ENCODE measurements at places on chromosomes 1 and 21. TPM values are rescaled to one million over a fixed set of nuclear protein-coding genes. Genes with fewer than 3 reads are reported as not detected.
A peak's percentile ranks its signal among the peaks of the same experiment; 100 is the strongest.

DNA sequence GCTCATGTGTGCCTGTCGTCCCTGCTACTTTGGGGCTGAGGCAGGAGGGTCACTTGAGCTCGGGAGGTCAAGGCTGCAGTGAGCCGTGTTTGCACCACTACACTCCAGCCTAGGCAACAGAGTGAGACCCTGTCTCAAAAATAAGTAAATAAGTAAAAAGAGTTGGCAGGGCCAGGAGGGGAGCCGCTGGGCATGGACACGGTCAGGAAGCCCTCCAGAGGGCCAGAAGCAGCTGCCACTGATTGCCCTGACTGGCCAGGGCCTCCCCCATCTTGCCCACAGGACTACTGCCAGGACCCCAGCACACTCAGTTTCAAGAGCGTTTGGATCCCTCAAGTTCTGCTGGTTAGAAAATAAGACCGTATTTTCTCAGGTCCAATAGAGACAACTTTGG lies 112.2 kb upstream of the IPO9 start:
- DNase-seq = no peak

- DNase-seq = no peak
Observed at GRCh38 chr1:70509996-70510876, 99.2 kb downstream of the CTH start.

DNA sequence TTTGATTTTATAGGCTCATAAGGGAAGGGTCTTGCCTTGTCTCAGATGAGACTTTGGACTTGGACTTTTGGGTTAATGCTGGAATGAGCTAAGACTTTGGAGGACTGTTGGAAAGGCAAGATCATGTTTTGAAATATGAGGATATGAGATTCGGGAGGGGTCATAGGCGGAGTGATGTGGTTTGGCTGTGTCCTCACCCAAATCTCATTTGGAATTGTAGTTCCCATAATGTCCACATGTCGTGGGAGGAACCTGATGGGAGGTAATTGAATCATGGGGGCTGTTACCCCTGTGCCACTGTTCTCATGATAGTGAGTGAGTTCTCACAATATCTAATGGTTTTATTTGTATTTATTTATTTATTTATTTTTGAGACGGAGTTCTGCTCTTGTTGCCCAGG lies 6.9 kb upstream of the CSDE1 start:
- DNase-seq = no peak

- no peak for DNase-seq
Observed at GRCh38 chr1:92443893-92444292, 42.8 kb downstream of the GFI1 start.

- peak; percentile 14 for DNase-seq
Observed at GRCh38 chr1:55320891-55321290, 105.7 kb upstream of the USP24 start.

GRCh38 chr1:64973061-64973647 lies 6.8 kb upstream of the JAK1 start:
- no peak for DNase-seq

TNFSF4 gene
- 0.32 TPM for total RNA-seq
